ENCODE measurements at places on chromosomes 11 and 22.

GRCh38 chr11:69372589-69373250 lies 78.8 kb downstream of the MYEOV start:
- DNase-seq = no peak

DNA sequence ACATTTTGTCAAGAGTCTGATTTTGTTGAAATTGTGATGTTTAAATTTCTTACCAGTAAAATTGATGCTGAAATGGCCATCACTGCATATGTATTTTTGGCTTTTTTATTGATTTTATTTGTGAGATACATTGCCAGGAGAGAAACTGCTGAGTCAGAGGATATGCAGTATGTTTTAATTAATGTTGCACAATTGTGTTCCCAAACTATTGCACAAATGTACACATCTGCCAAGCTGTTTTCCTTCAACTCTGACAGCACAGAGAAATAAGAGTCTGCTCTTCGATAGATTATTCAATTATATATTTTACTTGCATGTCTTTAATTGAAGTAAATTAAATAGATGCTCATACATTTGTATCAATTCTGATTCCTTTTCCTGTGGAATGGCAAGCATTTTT lies 640.2 kb upstream of the LUZP2 start:
- no peak for DNase-seq

GRCh38 chr11:82733444-82734119 lies at the start of gene FAM181B:
TSS of gene FAM181B (minus strand) at chr11:82733864. CDS start at chr11:82733729, 135 bp downstream.
- DNase-seq = peak; percentile 19

DNA sequence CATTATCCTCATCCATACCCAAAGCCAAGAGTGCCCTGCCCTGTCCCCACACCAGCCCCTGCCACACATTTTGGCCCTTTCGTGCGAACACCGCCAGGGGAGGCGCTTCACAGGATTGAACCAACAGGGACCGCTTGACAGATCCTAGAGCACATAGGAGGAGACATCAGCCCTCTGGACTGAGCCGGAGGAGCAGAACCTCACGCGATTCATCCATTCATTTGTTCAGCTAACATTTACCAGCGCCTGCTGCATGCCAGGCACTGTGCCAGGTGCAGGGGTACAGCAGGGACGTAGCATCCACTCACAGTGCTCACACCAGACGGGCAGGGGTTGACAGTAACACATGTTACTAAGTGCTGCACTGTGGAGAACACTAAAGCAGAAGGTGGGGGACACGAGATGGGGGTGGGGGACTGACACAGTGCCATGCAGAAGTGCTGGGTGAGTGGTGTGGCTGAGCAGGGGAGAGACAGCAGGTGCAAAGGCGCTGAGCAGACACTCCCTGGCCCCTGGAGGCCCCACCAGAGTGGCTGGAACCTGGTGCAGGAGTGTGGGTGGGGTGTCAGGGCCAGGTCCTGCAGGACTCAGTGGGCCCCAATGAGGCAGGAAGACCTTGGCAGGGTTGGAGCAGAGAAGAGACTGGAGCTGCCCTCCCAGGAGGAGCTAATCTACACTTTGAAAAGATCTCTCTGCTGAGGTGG lies 3.4 kb downstream of the GNAZ start:
- DNase-seq = no peak

- DNase-seq = no peak
Observed at GRCh38 chr11:59062602-59063529, 23.2 kb upstream of the GLYATL1B start.

GRCh38 chr11:4416816-4417215 lies 23.3 kb upstream of the TRIM21 start:
- DNase-seq = no peak

- DNase-seq = no peak
Observed at GRCh38 chr11:1042626-1043562, 6.4 kb upstream of the MUC6 start.

- DNase-seq = no peak
Observed at GRCh38 chr22:46777609-46777970, 15.1 kb downstream of the TBC1D22A start.

GRCh38 chr11:3905080-3905953 lies 49.9 kb downstream of the STIM1 start:
- DNase-seq = peak; percentile 77

DNA sequence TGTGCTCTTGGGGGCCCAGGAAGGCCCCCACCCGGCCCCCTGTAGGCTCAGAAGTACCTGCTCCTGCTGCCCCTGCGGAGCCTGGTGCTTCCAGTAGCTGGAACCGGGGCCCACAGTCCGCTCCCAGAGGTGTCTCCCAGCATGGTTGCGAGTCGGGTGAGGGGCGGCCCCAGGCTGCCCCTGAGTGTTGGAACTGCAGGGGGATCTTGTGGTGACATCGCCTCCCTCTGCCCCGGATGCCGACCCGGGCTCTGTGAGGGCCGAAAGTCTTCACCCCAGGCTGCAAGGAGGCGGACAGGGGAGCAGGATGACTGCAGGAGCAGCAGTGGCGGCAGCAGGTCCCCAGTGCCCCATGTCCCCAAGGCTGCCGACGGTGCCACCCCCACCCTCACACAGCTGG lies 9.5 kb upstream of the PKP3 start:
- DNase-seq = no peak

DNA sequence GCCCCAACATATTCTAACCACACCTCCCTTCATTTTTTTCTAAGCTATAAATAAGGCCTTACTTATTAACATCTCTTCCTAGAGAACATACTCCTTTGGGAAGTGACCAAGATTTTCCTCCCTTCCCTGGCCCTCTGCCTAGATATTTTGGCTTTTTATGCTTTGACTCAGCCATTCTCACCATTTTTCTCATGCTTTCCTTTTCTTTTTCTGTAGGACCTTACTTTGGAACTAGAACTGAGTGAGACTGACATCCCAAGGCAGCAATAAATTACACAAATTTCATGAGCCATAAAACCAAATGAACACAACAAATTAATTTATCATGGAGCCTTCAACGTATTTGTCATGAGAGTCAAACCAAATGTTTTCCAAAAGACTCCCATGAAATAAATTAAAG lies 142.7 kb upstream of the CTSC start:
- DNase-seq = no peak

- DNase-seq = no peak
Observed at GRCh38 chr22:23926561-23926960, 32.4 kb downstream of the MIF start.

DNA sequence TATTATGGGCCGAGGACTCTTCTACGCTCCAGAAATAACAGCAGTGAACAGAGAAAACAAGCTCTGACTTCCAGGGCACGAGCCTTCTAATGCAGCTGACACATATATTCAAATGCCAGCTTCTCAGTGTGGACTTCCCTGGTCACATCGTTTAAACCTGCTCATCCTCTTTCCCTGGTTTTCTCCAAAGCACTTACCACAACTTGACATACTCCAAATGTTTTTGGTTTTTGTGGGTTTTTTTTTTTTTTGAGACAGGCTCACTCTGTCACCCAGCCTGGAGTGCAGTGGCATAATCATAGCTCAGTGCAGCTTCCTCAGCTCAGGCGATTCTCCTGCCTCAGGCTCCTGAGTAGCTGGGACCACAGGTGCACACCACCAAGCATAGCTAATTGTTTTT lies 105.5 kb downstream of the MICAL3 start:
- no peak for DNase-seq

DNA sequence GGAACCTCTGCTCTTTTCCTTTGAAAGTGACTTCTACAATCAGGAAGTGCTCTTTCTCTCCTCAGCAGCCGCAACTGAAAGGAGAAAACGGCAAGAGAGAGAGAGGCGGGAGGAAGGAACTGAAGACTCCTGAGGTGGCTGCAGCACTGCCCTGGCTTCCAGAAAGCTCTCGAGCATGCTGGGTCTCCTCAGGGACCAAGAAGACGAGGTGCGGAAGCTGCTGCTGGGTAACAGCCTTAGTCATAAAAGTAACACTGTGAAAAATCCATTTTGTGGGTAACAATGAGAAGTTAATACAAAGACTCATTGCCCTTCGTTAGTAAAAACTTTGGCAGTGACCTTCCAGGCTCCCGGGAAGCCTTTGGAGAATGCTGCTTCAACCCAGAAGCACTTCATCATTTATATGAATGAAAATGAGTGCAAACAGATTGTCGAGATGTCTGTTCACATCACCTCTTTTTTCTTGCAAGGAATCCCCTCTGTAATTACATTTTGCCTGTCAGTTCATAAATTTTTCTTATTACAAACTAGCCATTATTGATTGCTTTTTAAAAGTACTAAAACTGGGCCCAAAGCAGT lies 473.4 kb downstream of the SOX6 start:
- DNase-seq = no peak

- DNase-seq = no peak
Observed at GRCh38 chr11:21931436-21932101, 261.3 kb upstream of the ANO5 start.

DNA sequence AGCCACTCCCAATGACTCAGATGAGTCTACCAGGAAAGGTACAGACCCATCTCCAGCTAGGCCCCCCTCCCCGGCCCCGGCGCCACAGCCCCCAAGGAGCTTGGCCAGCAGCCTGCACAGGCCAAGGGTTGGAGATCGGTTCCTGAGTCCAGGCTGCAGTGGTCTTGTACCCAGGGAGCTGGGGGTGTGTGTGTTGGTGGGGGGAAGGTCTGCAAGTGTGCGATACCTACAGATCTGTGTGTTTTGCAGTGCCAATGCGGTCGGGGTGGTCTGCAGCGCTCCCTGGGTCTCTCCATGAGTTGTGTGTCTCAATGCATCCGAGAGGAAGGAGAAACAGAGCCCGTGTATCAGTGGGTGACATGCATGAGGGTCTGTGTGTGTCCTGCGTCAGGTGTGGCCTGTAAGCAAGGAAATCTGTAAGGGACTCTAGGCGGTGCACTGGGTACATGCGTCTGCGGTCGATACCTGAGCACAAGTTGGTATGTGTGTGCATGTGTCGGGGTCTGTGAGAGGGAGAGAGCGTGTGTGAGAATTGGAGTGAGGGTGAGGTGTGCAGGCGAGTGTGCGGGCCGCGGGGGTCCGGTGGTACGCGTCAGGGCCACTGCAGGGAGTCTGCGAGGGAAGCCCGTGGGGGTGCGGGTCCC lies 645 bp downstream of the CDC42BPG start:
- no peak for DNase-seq

DNA sequence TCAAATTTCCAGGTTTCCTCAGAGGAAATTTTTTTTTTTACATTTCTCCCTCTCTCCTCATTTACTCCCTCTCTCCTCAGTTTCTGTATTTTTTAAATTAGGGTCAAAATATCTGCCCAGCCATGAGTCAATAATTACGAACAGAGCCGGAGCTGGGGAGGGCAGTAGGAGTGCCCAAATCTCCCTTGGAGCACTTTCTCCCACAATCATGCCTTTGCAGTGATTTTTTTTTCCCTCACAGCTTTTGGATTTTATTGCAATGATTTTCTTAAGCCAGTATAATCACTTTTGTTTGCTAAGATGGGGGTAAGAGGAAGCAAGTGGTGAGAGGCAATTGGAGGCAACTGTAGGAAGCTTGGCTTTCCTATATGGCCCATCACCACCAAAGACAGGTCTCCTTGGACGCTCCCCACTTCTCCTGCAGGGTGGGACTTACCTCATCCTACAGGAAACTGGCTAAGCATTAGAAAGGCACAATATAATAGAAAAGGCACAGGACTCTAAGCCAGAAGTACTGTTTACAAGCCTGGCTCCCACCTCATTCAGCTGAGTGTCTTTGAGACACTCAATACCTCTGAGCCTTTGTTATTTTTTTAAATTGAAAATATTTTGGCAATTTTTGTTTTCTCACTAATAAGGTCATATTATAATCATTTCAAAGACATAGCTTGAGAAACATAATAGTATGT lies 192.6 kb upstream of the PITPNB start:
- no peak for DNase-seq

- DNase-seq = no peak
Observed at GRCh38 chr11:120432056-120433018, 79.2 kb upstream of the GRIK4 start.

- DNase-seq = peak; percentile 40
Observed at GRCh38 chr11:77082838-77083565, 16.2 kb downstream of the CAPN5 start.

GRCh38 chr11:109303342-109303741 lies 118.6 kb upstream of the C11orf87 start:
- DNase-seq = no peak

DNA sequence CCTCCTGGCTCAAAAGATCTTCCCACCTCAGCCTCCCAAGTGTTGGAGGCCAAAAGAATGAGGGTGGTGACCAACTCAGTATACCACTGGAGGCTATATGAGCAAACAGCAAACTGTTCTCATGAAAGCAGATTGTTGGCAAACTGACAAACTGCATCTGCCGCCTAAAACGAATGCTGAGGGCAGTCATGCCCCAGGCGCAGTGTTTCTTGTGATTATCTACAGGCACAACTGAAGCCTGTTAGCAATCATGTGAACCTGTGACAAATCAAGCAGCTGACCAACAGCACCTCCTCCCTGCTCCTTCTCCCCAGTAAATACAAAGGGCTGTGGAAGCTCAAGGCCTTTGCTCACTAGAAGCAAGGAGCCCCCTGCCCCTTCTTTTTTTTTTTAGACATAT lies 47.8 kb downstream of the BTBD10 start:
- DNase-seq = no peak

Data from central memory CD4-positive, alpha-beta T cell (primary cell).